ENCODE measurements at places on chromosomes 7 and 10.

- DNase-seq: no peak
These were observed 55.6 kb upstream of the SKAP2 start for GRCh38 chr7:26919906-26920493.

- no peak for DNase-seq
These were observed 188.9 kb downstream of the SKIDA1 start for GRCh38 chr10:21336476-21337170.

DNA sequence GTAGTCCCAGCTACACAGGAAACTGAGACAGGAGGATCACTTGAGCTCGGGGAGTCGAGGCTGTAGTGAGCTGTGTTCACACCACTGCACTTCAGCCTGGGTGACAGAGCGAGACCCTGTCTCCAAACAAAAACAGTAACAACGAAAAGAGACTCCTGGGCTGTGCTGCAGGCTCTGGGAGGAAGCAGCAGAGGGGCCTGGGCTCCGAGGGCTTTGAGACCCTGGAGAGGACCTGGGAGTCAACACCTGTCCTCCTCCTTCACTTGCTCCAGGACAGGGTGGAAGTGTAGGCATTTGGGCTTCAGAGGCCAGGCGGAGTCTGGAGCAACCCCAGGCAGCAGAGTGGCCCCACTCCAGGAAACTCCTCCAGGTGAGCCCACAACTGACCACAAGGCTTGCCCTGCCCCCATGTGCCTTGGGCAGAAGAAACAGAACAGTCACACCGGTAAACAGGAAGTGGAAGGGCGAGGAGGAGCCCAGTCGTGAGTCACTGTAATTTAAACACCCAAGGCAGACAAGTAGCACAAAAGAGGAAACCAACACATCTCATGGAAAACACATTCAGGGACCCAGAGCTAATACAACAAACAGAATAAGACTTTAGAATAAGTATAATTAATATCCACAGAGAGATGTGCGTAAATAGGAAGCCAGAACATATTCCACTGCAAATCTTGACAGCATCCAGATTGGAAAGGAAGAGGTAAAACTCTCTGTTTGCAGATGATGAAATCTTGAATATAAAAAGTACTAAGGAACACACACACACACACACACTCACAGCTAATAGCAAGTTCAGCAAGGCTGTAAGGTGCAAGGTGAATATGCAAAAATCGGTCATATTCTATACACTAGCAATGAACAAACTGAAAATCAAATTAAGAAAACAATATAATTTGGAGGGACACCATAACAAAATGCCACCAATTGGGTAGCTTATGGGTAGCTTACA lies 20.5 kb upstream of the RASGEF1A start:
- DNase-seq: peak; percentile 10

GRCh38 chr7:148670807-148671206 lies 27.9 kb upstream of the CUL1 start:
- no peak for DNase-seq

GRCh38 chr7:52779004-52779403 lies 256.4 kb upstream of the POM121L12 start:
- no peak for DNase-seq

- no peak for DNase-seq
These were observed 214.3 kb downstream of the ZWINT start for GRCh38 chr10:56146806-56147205.
